ENCODE measurements at places on chromosomes 5 and 9.

DNA sequence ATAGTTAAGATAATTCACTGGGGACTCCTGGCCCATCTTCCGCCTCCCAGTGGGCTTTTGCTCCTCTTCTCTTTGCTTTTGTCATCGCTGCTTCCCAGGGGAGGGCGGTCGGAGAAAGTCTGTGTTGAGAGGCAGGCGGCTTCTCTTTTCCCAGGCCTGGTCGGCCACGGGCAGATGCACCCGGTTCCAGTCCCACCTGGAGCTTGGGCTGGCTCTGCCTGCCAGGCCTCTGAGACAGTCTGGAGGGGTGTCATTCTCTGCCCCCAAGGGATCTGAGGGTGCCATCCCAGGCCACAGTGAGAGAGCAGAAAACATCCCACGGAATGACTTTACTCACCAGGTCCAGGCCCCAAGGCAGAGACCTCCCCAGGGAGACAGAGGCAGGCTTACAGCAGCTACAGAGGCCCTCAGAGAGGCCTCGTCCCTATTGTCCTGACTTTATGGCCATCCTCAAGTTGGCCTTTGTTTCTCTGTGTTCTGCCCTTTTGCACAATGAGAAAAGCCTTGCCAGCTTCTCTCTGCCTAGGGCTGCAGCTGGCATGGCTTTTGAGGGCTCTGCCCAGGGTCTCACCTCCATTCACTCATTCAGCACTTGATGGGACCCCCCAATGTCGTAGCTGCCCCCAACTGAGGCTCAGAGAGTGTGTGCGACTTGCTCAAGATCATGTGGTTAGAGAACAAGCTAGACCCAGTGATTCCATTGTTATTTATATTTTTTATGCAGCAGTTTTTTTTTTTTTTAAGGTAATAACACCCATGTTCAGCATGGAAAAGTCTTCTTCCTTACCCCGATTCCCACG, 44.2 kb upstream of the BOD1 start:
- no peak for DNase-seq

GRCh38 chr5:71932131-71932654, 175.1 kb upstream of the MAP1B start:
- DNase-seq = no peak

DNA sequence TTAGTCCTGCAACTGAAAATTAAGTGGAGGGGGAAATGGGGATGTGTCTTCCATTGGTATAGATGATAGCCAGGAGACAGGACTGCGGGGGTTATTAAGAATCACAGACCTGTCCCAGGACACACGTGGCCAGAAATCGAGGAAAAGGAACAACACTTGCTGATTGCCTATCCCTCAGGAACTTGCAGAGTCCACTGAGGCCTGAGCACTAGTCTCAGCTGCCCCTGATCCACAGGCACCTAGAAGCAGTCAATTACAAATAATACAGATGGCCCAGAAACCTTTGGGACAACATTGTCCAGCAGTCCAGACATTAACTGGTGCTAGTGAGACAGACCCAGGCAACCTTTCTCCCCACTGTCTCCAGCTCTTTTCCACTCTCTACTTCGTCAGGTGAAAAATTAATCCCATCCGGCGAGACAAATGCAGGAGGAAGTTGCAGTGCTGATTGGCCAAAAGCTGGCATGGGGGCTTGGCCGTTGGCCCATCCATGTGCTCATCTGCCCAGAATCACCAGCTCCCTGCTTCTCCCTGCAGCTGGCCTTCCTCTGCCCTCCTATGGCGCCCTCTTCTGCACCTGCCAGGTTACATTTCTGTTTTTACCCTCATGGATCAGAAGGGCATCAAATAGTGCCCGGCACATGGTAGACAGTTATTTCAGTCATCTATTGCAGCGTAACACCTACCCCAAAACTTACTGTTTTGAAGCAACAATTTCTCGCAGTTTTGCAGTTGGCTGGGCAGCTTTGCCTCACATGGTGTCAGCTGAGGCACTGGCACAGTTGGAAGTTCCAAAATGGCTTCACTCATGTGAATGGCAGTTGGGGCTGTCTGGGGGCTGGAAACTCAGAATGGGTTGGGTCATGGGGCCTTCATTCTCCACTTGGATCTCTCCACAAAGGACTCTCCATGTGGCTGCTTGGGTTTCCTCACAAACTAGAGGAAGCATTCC, 3.6 kb upstream of the B4GALT1 start:
- DNase-seq = peak; percentile 42

DNA sequence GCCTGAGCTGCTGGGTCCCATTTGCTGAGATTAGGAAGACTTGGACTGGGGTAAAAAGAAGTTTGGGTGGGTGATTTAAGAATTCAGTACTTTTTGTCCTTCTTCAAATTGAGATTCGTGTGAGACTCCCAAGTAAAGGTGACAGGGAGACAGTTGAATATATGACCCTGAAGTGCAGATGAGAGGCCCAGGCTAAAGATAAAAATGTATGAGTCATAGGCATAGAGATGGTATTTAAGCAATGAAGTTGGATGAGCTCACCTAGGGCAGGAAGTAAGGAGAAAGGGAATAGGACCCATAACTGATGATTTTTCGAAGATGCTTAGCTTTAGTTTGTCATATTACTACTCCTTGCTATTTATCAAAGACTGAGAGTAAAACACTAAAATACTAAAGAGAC, 255.9 kb upstream of the ADRA1B start:
- no peak for DNase-seq

DNA sequence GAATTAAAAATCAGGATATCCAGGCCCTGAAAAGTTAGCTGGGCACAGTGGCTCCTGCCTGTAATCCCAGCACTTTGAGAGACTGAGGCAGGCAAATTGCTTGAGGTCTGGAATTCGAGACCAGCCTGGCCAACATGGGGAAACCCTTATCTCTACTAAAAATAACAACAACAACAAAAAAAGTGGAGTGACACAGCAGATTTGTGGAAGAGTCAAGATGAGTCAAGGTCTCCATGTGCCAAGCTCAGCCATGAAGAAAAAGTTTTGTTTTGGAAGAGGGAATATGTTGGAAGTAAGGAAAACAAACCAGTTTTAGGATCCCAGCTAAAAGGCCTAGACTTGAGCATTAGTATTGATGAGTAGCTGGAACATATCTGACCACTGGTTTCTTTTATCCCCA, 14.7 kb downstream of the LRRC70 start:
- no peak for DNase-seq

DNA sequence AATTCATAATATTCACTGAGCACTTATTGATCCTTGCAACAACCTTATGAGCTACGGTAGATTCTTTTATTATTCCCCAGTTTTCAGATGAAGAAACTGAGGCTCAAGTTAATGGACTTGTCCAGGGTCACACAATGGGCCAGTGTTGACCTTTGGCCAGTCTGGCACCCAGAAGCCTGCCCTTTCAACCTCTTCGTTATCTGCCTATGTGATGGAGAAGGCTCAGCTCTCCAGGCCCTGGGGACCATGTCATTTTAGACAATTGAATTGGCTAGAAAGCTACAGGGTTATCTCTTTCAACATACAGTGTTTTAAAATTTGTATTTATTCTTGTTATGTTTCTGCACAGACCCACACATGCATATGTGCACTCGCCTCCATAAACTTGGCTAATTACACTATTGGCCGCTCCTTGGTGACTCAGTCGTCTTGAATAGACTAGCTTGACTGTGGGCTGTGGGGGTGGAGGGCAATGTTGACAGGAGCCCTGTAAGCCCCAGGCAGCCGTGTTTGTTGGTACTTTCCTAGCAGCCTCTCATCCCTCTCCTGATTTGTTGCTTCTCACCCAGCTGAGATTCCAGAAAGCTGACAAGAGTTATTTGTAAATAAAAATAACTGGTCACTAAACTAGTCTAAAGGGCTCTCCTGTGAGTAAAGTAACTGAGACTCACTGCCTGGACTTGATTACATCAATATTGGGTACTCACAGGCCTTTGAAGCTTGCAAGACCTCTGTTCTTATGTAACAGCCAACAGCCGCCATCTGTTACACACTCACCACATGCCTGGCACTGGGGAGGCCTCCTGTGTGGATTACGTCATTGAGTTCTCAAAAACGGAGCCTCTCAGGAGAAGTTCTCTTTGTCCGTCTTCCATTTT, 8.5 kb upstream of the ANGPTL2 start:
- no peak for DNase-seq

GRCh38 chr9:88987661-88988060, 3.6 kb upstream of the S1PR3 start:
- DNase-seq = no peak
